Forelimb muscle (tissue), 1 donor: ENCODE measurements at places on chromosomes 1 and 21.

- DNase-seq = no peak
Observed at GRCh38 chr1:244659694-244660093, 6.8 kb downstream of the DESI2 start.

DNA sequence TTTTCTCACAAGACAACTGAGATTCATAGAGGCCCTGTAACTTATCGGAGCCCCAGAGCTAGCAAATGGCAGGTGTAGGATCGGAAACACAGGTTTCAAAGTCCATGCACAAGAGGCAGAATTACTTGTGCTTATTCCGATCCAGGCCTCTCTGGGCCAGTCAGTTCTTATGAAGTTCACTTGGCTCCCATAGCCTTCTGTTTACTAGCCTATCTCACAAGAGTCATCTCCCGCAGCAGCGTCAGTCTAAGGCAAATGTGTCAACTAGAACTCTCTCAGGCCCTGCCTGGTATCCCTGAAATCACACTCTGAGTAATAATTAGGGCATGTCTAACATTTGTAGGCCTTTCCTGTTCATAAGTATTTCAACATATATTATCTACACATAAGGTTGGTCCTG lies 43.3 kb downstream of the PHC2 start:
- DNase-seq = no peak

- no peak for DNase-seq
Observed at GRCh38 chr1:15592285-15592684, 7.4 kb upstream of the AGMAT start.

GRCh38 chr1:159600894-159601293 lies 13.3 kb downstream of the APCS start:
- DNase-seq = no peak

DNA sequence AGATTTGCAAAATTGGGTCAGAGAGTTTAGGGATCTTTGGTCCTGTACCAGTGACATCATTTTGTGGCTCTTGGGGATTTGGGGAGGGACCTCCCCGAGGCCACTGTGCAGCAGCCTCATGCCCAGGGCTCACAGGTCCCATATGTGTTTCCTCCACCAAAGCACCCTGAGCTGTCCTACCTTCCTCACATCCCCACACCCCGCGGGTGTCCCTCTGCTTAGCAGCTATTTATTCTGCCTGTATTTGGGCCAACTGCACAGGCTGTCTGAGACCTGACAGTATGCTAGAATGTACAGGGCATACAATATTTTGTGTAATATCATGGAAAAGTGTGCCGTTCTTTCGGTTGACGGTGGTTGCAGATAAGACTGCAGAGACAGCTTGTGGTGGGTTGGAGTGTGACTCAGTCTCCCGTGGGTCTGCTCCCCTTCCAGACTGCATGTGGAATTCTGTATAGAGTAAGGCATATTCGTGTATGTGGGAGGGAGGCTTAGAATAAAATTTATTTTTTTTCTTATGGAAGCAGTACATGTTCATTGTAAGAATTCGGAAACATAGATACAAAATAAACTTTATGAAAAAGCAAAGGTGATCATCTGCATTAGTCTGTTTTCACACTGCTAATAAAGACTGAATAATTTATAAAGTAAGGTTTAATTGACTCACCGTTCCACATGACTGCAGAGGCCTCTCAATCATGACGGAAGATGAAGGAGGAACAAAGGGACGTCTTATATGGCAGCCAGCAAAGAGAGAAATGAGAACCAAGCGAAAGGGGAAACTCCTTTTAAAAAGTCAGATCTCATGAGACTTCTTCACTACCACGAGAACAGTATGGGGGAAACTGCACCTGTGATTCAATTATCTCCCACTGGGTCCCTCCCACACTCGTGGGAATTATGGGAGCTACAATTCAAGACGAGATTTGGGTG lies 84.4 kb downstream of the ADARB1 start:
- no peak for DNase-seq

DNA sequence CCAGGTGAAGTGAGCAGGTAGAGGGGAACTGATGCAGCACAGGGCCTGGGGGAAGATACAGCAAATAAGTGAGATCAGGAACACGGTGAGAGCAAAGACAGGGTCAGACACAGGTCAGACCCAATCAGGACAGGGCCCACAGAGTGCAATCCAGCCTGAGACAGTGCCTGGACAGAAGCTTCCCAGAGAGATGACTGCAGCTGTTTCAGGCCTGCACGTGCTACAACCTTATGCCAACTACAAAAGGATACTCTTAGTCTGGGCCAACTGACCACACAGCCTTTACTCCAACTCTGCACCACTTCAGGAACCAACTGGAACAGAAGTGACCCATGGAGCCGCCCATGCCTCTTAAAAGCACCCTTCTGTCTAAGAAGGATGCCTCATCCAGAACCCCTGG lies 228.0 kb downstream of the TOMM20 start:
- DNase-seq = no peak

DNA sequence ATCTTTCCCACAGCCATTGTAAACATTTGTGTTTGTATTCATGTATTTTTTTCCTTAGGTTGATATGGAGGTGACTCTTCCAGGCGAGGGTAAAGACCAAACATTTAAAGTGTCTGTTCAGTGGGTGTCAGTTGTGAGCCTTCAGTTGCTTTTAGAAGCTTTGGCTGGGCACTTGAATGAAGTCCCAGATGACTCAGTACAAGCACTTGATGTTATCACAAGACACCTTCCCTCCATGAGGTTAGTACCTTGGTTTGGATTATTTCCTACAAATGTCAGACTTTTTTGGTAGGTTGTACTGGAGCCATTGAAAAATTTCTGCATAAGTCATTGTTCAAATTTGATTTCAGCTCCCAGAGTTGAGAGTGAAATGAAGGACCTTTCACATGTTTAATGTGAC lies 17.4 kb downstream of the AGO4 start:
- no peak for DNase-seq
